BE2C (cell line): ENCODE measurements at places on chromosomes 5 and 9.
A peak's percentile ranks its signal among the peaks of the same experiment; 100 is the strongest.

- DNase-seq = no peak
Measured at GRCh38 chr9:93726147-93726546, 149.8 kb downstream of the PHF2 start.

DNA sequence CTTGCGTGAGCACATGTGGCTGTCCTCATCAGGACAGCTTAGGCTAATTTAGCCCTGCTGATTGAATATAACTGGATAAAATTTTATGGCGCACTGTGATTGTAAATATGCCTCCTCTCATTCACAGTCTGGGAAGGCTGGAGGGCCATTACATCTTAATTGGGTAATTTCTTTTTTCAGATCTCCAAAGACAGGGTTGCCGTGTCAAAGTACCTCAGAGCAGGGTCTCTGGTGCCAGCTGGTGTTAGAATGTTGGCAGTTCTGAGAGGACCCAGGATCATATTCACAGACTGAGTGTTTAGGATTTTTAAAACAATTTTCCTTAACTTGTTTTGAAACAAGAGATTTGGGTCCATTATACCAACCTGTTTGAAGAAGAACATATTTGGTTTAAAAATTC is 455.7 kb upstream of the TLE4 start:
- DNase-seq = no peak

DNA sequence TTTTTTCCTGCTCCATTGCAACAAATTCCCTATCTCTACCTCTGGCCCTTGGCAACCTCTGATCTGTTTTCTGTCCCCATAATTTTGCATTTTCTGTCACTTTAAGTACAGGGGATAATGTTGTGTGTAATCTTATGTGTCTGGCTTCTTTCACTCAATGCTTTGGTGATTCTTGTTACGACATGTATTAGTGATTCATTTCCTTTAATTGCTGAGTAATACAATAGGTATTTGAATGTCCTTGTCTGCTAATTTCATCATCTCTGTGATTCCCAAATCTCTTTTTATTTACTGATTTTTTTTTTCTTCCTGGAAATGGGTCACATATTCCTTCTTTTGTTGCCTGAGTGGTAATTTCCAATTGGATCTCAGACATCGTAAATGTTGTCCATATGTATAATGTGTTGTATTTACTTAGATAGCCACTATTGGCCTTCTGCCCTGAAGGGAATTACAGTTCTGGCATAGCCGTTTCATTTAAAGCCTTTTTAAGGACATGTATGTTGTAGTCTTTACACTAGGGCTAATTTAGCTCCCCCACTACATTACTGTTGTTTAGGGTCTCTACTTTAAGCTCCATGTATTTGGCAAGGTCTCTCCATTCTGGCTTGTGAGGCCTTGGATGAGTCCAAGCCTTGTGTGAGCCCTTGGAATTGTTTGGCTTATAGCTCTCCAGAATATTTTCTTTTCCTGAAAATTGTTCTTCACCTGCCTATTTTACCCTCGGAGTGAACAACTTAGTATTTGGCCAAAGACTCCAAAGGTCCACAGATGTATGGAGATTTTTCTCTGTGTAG is 683.8 kb downstream of the LRRC70 start:
- no peak for DNase-seq

- no peak for DNase-seq
Measured at GRCh38 chr5:78260771-78261170, 33.7 kb downstream of the AP3B1 start.

GRCh38 chr5:59115345-59115744 is 532.5 kb downstream of the RAB3C start:
- DNase-seq = no peak

- no peak for DNase-seq
Measured at GRCh38 chr9:104836767-104837166, 72.8 kb downstream of the NIPSNAP3B start.

GRCh38 chr5:90549729-90550275 is 8.8 kb upstream of the ADGRV1 start:
- DNase-seq = no peak

DNA sequence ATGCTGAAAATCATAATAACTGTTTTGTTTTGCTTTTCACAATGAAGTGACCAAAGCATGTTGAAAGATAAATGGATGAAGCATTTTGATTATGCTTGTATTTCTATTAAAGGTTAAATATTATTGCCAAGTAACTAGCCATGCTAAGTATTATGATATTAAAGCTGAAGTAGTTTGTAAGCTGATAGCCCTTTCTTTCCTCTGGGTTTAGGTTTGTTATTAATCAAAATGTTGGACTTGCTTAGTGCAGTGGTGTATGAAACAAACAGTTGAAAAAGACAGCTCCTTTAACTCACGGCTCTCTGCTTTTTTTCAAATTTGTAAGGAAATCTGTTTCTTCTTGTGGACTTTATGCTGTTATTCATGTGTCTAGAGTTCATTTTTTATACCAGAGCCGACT is 246.0 kb downstream of the CWC27 start:
- DNase-seq = no peak

GRCh38 chr9:83930881-83931280 is 9.6 kb upstream of the KIF27 start:
- DNase-seq = no peak

GRCh38 chr5:64229163-64229774 is 63.6 kb downstream of the RNF180 start:
- no peak for DNase-seq

DNA sequence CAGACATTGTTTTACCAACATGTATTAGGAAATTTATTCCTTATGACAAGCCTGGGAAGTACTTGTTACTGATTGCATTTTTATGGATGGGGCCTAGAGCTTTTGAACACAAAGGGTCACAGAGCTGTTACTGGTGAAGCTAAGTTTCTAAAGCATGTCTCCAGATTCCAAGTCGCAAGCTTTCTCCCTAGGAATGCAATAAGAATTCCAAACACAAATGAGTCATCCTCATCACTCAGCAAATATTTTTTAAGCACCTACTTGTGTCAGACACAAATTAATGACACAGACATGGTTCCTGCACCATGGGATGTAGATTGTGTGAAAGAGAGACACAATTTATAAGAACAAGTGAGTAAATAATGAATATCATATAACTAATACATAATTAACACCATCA is 11.0 kb upstream of the SH3RF2 start:
- DNase-seq = no peak

DNA sequence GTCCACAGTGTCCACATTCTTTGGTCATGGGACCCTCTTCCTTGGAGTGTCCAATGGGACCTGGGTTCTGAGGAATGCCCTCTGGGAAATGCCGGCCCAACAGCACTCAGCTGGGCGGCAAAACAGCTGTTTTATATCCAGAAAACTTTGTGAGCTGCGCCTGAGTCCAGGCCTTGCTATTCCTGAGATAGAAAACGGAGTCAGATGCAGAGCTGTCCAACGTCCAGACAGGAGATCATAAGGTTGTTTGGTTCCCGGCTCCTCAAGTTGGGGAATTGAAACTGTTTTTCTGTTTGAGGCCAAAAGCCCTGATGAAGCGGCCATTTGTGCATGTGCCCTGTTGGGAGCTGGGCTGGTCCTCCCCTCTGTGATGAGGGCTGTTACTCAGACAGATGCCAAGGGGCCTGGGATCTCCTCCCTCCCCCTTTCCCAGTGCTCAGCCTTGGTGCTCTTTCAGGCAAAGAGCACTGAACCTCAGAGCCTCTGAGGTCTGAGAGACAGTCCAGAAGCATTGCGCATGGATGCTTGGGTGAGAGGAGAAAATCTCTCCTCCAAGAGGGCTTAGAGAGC is 66.6 kb upstream of the GARNL3 start:
- DNase-seq = no peak

- DNase-seq = no peak
Measured at GRCh38 chr5:57028161-57028560, 76.2 kb upstream of the MIER3 start.

DNA sequence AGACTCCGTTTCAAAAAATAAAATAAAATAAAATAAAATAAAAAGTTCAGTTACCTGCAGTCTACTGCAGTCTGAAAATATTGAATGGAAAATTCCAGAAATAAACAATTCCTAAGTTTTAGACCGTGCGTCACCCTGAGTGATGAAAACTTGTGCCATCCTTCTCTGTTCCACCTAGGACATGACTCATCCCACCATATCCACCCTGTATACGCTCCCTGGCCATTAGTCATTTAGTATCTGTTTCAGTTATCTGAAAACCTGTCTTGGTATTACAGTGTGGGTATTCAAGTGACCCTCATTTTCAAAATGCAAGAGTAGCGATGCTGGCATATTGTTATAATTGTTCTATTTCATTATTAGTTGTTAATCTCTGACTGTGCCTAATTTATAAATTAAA is 51.8 kb upstream of the TEX48 start:
- DNase-seq = no peak

GRCh38 chr9:133353548-133353947 is 2.7 kb downstream of the SURF1 start:
- no peak for DNase-seq

- no peak for DNase-seq
Measured at GRCh38 chr9:76206821-76207220, 187.4 kb downstream of the RFK start.

DNA sequence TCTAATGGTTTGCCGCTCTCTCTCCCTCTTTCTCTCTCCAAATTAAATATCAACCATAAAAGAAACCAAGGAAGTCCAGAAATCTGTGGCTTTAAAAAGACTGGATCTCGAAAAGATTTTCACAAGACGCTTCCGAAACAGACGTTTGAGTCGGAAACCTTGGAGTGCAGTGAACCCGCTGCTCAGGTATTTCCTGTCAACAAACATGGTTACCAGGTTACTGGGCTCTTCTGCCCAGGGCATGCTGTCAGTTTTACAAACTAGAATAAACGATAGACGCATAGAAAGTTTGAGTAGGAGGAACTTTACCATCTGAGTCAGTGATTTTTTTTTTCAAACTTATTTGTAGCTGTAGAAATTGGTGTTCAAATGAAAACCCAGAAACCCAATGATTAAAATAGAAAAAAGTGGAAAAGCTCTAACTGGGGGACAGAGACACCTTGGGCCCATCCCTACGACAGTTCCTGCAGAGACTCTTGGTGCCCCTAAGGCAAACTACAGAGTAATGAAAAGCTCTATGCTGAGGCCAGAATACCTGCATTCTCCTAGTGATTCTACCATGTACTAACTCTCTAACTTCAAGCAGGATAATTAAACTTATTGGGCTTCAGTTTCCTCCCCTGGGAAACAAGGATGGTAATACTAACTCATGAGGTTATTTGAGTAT is 90.0 kb downstream of the DOCK8 start:
- DNase-seq = no peak

GRCh38 chr5:168364151-168364661 is 72.8 kb downstream of the WWC1 start:
- no peak for DNase-seq

- DNase-seq = no peak
Measured at GRCh38 chr5:73928476-73929070, 302.6 kb downstream of the ARHGEF28 start.

DNA sequence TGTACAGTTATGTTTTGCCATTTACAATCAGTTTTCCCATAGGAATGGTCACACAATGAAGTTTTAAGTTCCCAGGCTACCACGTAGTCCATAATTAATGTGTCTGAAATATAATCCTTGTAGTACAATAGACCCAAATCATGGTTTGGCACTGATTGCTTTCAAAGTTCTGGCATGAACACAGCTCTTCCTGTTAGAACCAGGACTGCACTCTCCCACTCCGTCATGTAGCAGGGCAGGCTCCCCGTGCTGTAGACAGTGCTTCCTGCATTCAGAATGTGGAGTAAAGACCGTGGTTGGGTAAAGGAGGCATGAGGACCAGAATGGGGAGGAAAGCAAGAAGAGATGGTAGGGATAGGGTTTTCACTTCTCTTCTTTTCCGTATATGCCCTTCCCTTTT is 4.0 kb downstream of the SEC61B start:
- DNase-seq = no peak

GRCh38 chr5:31361234-31361633 is 167.7 kb downstream of the CDH6 start:
- DNase-seq = peak; percentile 26

GRCh38 chr9:126470241-126470993 is 143.3 kb upstream of the LMX1B start:
- DNase-seq = no peak

DNA sequence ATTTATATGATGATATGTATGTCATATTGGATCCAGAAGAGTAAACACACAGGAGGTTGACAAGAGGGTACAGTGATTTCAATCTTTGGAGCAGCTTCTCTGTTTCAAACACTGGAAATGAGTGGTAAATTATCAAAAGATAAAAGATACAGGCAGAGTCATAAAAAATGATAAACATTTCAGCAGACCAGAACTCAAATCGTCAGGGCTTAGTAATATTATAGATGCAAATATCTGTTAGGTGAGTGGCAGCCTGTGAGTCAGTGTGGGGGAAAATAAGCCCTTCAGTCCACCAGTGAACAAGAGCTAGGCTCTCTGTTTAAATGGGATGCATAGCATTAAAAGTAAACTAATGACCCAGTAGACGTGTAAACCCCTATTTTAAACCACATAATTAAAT is 1378.1 kb downstream of the EFNA5 start:
- no peak for DNase-seq

- no peak for DNase-seq
Measured at GRCh38 chr5:111830333-111830732, 73.3 kb upstream of the NREP start.

GRCh38 chr5:11909471-11909870 is 5.2 kb upstream of the CTNND2 start:
- no peak for DNase-seq

- no peak for DNase-seq
Measured at GRCh38 chr5:132825033-132825833, 5.2 kb downstream of the SHROOM1 start.

DNA sequence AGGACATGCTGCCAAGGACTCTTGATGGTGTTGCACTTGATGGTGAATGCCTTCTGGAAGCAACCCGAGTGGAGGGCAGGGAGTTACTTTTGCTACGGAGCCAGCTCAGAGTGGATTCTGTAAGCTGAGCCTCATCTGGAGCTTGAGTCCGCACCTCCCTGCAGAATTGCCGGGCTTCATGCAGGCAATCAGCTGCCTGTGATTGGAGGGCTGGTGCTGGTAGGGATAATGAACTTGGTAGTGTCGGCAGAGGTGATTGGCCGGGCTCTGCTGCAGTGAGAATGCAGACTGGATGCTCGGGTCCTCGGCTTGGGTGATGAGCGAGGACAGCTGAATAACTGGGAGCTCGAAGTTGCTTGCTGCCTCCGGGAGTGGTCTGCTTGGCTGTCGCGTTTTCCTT is 23.1 kb downstream of the SLC25A25 start:
- peak; percentile 91 for DNase-seq

DNA sequence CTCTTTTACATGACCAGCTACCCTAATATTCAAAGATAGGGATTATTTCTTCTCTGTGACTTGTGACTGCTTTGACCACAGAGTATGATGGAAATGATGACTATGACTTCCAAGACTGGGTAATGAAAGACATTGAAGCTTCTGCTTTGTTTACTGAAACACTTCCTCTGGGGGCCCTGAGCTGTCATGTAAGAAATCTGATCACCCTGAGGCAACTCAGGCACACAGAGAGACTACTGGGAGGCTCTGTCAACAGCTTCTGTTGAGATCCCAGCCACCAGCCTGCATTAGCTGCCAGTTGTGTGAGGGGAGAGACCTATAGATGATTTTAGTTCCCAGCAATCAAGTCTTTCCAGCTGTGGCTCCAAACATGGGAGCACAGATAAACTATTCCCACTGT is 76.5 kb downstream of the KCTD16 start:
- no peak for DNase-seq
